RPMI7951 (cell line): ENCODE measurements at places on chromosomes 3 and 15. TPM values are rescaled to one million over a fixed set of nuclear protein-coding genes. Genes with fewer than 3 reads are reported as not detected.

SCG3 gene
- not detected in 2 replicates for total RNA-seq

GABRA5 gene
- not detected in 2 replicates for total RNA-seq

RAB43 gene
- total RNA-seq = 10.8 and 14.4 TPM in 2 replicates

IGF1R gene
- total RNA-seq = 3.0 and 5.9 TPM in 2 replicates

DGKG gene
- total RNA-seq = 15.3 and 17.3 TPM in 2 replicates

VWA5B2 gene
- total RNA-seq = not detected in 2 replicates

LMAN1L gene
- total RNA-seq = not detected in 2 replicates

AGTR1 gene
- total RNA-seq = 0.10 TPM in 1 of 2 replicates, not detected in the other

SCAANT1 gene
- total RNA-seq = not detected in 2 replicates

GABRB3 gene
- total RNA-seq = 0.12 TPM in 1 of 2 replicates, not detected in the other

DOCK3 gene
- 0.10 and 0.12 TPM in 2 replicates for total RNA-seq

SLC28A1 gene
- not detected in 2 replicates for total RNA-seq
